ENCODE measurements at places on chromosomes 13 and 19.

- no peak for DNase-seq
Observed at GRCh38 chr19:45314708-45315245, 7.9 kb downstream of the CKM start.

DNA sequence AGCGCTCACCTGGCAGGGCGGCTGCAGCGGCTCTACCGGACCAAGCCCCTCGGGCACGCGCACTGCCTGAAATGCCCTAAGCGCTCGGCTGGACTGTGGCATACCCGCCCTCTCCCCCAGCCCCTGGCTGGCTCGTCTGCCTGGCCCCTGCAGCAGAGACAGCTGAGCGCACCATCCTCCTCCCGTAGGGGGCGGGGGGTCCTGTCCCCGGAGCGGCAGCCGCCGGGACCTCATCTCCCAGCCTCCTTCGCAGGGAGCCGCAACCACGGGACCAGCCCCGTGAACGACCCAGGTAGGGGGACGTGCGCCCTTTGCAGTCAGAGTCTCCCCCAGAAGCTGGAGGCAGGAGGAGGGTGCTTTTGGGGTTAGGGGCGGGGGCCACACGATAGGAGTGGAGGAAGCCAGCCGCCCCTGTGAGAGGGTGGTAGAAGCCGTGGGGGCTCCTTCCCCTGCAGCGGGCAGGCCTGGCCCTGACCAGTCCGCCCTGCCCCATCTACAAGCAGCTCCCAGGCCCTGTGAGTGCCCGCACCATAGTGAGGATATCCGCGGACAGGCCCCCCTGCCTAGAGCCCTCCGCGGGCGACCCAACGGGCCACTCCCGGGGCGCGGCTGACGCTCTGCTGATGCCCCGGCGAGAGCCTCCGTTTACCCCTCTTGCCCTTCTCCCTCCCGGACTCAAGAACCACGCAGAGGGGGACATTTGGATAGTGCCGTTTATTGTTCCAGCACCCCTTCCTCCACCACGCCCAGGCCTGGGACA is 34.2 kb downstream of the ZNF787 start:
- no peak for DNase-seq

DNA sequence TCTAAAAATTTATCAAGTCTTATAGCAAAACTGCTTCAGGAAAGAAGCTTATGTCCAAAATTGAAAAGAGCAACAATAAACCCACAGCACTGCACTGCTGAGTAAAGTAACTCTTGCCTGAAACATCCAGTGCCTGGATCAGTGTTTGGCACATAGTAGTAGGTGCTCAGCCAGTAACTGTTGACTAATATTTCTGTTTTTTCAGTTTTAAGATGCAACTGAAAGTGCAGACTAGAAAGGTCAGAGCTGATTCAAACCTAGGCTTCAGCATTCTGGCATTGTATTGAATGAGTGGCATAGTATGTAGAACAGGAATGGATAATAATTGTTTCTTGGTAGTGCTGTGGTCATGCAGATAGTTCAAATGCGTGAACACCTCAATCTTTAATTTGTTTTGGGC is 67.6 kb downstream of the UBL3 start:
- no peak for DNase-seq

DNA sequence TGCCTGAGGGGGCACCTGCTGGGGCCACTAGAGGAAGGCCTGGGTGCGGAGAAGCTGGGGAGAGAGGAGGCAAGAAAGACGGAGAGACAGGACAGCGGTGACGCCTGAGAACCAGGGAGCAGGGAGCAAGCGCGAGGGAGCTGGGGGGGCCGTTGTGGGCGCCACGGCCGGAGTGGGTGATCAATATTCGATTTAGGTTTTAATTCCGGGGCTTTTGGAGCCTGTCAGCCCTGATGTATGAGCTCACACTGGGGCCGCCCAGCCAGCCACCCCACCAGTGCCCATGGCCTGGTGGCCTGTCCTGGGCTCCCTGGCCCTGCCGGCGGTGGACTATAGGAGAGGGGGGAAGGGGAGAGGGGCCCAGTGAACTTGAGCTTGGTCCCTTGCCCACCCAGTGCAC is 8.7 kb upstream of the ERFL start:
- DNase-seq, result no peak

GRCh38 chr13:62432906-62433305 is 1017.3 kb upstream of the PCDH20 start:
- DNase-seq, result no peak

Measured in A172 (cell line).